ENCODE measurements at places on chromosomes 3 and 15.

GRCh38 chr15:64066451-64066850, 20.2 kb upstream of the DAPK2 start:
- DNase-seq: no peak

- no peak for DNase-seq
Observed at GRCh38 chr3:128734523-128735189, 8.7 kb downstream of the RAB7A start.

- peak; percentile 13 for DNase-seq
Observed at GRCh38 chr3:62252438-62253157, 120.8 kb downstream of the FEZF2 start.

GRCh38 chr3:162525066-162525742, 1028.6 kb downstream of the OTOL1 start:
- peak; percentile 72 for DNase-seq

GRCh38 chr15:83843471-83843871, 189.5 kb downstream of the ADAMTSL3 start:
- DNase-seq: peak; percentile 70
